ENCODE measurements at places on chromosomes 16 and 17.

GRCh38 chr17:21679256-21680146 is 12.8 kb upstream of the KCNJ18 start:
- no peak for DNase-seq

- DNase-seq: no peak
Observed at GRCh38 chr17:2900842-2901241, 104.6 kb downstream of the RAP1GAP2 start.

GRCh38 chr16:72819345-72819744 is 228.6 kb downstream of the ZFHX3 start:
- DNase-seq: no peak

GRCh38 chr17:32370426-32370825 is 20.5 kb downstream of the ZNF207 start:
- no peak for DNase-seq

Data from renal cortex interstitium (tissue), 15 donors.